ENCODE measurements at places on chromosomes 6 and 20. TPM values are rescaled to one million over a fixed set of nuclear protein-coding genes. Genes with fewer than 3 reads are reported as not detected.

GRCh38 chr20:35327074-35327976 lies 35.1 kb upstream of the FAM83C start:
- DNase-seq, result no peak

DNA sequence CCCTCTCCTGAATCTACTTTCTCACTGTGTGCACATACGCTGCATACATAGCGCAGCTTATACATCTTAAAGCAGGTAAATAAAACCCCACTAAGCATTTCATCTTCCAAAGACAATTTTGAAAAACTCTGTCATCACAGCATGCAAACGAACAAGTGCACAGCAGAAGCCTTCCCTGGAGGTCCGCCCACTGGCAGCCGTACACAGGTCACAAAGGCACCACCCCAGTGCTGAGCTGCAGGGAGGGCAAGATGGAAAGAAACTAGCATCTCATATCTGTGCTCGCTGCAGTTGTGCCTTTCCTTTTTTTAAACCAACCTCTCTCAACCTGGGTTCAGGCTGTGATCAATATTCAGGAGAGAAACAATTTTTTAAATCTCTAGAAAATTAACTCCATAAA lies 73.3 kb downstream of the HUS1B start:
- DNase-seq, result no peak

GRCh38 chr6:137661601-137662000 lies 167.4 kb upstream of the OLIG3 start:
- DNase-seq, result no peak

GRCh38 chr6:80553071-80553740 lies 446.7 kb downstream of the BCKDHB start:
- no peak for DNase-seq

DNA sequence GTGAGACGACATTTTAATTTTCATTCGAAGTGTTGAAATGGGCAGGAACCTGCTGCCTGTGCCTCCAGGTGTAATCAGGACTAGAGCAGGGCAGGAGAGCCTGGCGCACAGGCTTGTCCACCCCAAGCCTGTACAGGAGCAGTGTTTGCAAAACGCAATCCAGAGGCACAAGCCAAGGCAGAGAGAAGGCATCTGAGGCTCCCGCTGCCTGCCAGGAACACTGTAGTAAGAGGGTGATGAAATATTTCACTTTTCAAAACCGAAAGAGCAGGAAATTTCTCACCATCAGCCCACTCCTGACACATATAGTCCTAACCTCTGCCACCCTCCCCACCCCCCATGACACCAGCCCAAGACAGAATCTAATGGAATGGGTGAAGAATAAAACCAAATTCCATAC lies 132.5 kb downstream of the RTN4IP1 start:
- no peak for DNase-seq

DNA sequence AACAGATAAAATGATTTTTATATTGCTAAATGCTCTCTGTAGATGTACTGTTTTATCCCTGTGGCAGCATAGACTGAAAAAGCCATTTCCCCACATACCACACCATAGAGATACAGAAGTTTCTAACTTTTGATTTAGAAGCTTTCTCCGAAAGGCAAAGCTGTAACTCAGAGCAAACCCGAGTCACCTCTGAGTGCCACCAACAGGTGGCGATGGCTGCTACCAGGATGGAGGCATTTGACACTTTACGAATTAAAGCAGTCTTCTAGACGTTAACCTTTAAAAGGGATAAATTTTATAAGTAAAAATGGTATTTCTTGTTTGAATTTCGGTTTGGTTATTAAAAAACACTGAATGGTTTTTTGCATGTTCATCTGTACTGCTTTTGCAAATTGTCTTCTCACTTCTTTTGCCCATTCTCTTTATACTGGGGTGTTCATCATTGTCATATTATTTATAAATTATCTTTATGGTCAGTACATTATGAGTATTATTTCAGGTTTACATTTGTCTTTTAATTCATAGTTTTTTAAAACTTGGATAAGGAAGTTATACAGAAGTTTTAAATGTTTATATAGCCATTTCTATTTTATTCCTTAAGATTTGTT lies 201.0 kb upstream of the CEP162 start:
- DNase-seq, result no peak

GRCh38 chr20:2606507-2607006 lies 45.9 kb upstream of the NOP56 start:
- no peak for DNase-seq

DNA sequence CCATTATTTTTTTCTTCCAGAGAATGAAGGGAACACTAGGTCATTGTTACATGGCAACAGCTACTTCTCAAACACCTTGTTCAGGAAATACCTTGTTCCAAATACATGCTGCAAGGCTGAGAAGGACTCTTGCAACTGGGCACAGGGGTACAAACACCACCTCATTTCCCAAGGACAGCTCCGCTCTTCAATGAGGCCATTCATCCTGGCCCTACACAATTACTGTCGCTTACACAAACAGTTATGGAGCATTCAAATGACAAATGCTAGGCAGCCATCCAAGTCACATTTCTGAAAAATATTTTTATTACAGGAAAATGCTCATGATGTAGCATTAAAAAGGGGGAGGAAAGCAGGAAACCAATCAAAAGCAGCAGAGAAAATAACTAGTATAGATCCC lies 611.9 kb downstream of the DHX35 start:
- DNase-seq, result no peak

- DNase-seq, result no peak
Measured at GRCh38 chr6:126094411-126094810, 108.1 kb downstream of the TRMT11 start.

DNA sequence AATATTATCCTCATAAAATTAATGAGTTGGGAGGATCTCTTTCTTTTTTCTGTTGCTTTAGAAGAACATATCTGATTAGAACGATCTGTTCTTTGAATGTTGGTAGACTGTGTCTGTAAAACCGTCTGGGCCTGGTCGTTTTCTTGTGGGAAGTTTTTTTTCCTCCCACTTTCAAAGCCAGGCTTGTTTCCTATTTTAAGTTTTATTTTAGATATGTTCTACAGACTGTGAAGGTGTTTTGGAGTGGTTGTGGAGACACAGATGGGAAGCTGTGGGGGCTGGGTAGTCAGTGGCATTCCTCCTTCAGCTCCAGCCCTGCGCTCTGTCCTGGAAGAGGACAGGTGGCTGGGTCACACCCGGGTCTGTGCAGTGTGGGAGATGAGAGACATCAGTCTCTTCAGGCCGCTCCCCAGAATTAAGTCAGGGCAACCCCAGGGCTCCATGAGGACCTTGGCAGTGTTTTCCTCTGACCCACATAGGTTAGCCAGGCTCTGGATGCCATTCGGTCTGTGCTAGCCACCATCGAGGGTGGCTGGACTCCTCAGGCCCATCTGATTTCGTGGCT lies 92.0 kb upstream of the SCP2D1 start:
- no peak for DNase-seq

GRCh38 chr6:20816126-20816525 lies 281.9 kb downstream of the CDKAL1 start:
- no peak for DNase-seq

DNA sequence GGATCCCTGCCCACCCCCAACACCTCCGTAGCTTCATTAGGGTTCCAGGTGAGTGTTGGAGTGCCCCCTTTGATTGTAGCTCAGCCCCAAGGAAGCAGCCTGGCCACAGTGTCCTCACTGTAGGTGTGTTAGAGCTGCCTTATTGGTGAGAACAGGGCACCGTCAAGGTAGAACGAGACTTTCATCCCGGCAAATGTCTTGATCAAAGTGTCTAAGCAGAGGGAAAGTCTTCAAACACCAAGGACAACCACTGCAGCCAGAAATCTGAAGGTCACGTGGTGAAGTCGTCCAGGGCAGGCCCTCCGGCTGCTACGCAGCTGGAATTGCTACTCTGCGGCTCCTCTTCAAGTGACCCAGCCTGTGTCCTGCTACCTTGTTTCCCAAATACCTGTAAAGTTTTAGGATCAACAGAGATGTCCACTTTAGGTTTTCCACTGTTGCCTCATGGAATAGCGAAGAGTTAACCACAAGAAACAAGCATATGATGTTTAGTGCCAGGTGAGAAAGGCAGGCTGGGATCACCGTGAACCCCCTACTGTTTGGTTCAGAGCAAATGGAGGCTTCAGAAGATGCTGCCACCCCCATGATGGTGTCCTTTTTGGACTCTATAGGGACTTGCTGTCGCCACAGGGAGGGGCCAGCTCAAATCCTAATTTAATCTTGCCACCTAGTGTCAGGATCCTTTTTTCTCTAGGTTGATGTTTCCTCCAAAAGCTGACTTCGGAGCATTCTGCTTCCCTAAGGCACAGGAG lies 1.7 kb upstream of the DLL1 start:
- DNase-seq, result no peak

DNA sequence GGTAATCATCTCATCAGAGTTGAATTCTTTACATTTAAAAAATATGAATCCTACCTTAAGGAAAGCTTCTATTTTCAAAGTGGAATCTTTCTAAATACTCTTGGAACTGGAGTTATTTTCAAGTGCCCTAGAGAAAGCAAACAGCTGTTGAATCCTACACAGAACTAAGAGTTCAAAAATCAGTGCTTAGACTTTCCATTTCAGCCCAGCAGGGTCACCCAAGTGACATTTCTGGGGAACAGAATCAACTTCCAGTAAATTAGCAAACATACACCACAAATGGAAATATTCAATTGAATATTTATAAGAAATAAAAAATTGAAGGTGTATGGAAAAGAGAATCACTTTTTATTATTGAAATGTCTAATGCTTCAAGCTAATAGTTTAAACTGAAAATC lies 427.7 kb upstream of the NOX3 start:
- DNase-seq, result no peak

DNA sequence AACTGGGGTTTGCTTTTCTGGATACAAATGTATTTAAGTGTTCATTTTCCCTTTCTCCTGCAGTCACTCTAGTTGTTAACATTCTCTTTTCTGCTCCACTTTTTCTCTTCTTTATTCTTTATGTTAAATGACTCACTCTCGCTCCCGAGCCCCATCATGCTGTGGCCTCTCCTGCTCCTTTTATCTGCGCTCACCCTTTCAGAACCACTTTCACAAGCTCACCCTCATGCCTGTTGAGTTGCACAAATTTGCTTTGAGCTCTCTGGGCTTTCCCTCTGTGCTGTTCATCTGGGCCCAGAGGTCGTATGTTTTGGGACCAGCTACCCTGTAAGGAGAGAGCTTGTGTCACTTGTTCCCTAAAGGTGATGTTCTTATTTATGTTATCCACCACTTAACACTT lies 98.1 kb upstream of the ASCC3 start:
- no peak for DNase-seq

- no peak for DNase-seq
Measured at GRCh38 chr6:118536478-118536877, 11.6 kb upstream of the PLN start.

DNA sequence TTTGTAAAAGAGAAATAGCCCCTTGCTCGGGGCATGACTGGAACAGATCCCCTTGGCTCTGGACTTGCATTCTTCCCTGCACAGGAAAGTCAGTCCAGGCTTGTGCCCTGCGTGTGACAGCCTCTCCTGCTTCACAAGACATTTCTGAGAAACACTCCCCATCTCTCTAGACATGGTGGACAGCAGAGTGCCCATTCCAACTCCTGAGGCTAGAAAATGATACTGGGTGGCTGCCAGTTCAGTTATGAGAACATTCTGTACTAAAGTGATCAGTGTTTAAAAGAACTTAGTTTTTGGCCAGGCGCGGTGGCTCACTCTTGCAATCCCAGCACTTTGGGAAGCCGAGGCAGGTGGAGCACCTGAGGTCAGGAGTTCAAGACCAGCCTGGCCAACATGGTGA lies 41.3 kb downstream of the TGM3 start:
- DNase-seq, result no peak

DNA sequence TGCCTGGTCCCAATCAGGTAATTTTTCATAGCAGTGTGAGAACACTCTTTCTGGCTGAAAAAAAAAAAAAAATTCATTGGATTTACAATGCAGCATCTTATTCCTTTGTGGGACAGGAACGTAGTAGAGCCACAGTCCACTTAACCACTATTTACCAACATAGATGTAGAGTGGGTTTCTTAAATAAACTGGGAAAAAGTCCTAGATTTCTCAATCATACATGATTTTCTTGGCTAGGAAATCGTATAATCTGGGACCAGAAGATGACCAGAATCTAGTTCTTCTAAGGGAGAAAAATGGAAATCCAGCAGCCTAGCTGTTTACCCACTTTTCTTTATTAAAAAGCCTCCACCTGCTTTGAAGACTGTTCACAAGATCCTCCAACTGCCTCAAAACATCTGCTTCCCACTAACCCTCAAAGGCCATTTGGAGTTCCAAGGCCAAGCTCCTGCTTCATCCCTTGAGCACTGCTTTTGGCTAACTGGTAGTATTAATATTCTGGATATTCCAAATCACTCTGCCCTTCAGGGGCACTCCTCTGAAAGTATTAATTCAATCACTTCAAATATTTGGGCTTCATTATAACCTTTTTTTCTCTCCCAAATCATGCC lies 70.4 kb downstream of the FYN start:
- no peak for DNase-seq

- DNase-seq, result no peak
Measured at GRCh38 chr6:34200340-34200971, 36.2 kb upstream of the HMGA1 start.

- DNase-seq, result no peak
Measured at GRCh38 chr6:103062136-103062535, 1668.6 kb downstream of the GRIK2 start.

GRCh38 chr6:71238351-71238750 lies 50.3 kb upstream of the OGFRL1 start:
- no peak for DNase-seq

- no peak for DNase-seq
Measured at GRCh38 chr6:88114838-88115237, 51.3 kb downstream of the CNR1 start.

GRCh38 chr6:169577236-169577635 lies 124.6 kb downstream of the WDR27 start:
- no peak for DNase-seq

ACTR5 gene
- 20.8 TPM for total RNA-seq

ZNF343 gene
- 14.2 TPM for total RNA-seq

MYH7B gene
- 0.40 TPM for total RNA-seq

RPS6KA2 gene
- 6.6 TPM for total RNA-seq

PLN gene
- total RNA-seq, result 0.20 TPM

CALHM4 gene
- total RNA-seq, result not detected

LY6G6D gene
- total RNA-seq, result not detected

DSP gene
- total RNA-seq, result not detected

ID4 gene
- total RNA-seq, result not detected
